Fibroblast of skin of left biceps (primary cell): ENCODE measurements at places on chromosomes 7 and 10.

GRCh38 chr10:66837335-66837734 lies 88.5 kb upstream of the LRRTM3 start:
- no peak for DNase-seq

GRCh38 chr7:45515346-45515745 lies 58.8 kb upstream of the ADCY1 start:
- DNase-seq, result no peak

- no peak for DNase-seq
Measured at GRCh38 chr10:93072225-93072712, 1.4 kb upstream of the CYP26A1 start.

- DNase-seq, result no peak
Measured at GRCh38 chr10:36886303-36886891, 239.0 kb upstream of the ANKRD30A start.

DNA sequence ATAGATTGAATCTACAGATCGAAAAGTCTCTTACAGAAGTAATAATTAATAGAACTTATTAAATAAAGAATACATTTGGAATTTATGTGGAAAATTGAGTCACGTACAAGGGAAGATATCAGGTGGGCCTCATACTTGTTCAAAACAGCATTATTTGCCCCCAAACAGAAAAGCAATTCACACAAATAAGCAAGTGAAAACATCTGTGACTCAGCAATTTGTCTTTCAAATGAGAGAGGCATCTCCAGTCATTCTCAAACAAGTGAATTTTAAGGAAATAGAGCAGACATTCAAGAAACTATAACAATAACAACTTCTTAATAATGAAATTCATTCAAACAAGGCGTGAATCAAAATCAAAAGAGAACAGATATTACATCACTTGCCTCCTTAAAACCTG lies 50.1 kb downstream of the SEMA3A start:
- no peak for DNase-seq

- peak; percentile 17 for DNase-seq
Measured at GRCh38 chr10:112524641-112525040, 77.6 kb downstream of the VTI1A start.

DNA sequence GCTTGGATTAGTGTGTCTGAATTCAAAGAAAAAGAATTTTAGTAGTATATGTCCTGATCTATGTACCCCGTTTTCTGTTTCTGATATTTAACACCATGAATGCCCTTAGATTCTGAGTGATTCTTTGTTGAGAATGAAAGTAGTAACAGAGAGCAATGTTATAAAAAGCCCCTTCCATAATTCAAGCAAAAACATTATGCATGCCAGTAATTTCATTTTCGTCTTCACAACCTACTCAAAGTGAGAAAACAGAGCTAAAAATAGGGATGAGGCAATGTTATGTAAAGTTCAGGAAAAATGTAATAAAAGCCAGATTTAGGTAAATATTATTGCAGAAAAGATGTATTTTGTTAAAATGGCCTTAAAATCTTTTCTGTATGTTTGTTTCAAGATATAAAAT lies 28.1 kb downstream of the PTPRZ1 start:
- no peak for DNase-seq

DNA sequence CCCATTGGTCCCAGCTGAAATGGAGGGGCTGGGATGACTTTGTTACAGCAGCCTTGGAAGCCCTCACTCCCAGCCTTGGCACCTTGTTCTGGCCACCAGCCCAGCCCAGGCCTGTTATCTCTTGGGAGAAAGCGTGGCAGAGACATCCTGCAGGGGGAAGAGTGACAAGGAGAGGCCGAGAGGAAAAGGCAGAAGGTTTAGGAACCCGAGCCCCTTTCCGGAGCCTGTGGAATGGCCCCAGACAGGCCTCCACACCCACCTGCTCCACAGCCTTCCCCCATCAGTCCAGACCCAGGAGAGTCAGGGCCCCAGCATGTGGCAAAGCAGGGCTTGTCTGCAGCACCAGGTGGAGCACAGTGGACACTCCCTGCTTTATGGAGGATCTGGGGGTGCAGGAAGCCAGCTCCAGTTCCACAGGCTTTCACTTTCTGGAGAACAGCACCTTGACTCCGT lies 24.1 kb upstream of the TRIM8 start:
- no peak for DNase-seq

- DNase-seq, result no peak
Measured at GRCh38 chr10:131573707-131574106, 262.2 kb upstream of the TCERG1L start.

DNA sequence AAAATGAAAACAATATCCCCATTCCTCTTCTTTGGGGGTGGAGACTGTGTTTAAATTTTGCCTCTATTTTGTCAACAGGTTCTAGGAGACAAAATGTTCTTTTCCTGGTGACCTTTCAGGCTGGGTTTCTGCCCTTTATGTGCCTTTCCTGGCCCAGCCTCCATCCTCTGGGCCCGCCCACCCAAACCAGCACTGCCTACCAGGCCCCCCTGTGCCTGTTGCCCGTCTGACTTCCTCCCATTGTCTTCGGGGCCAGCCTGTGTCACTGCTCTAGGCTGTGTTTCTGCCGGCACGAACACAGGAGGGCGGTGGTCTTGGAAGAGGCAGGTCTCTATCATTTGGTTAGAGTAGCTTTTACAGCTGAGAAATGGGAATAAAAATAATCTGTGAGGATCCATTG lies 13.9 kb downstream of the TSPAN14 start:
- no peak for DNase-seq

DNA sequence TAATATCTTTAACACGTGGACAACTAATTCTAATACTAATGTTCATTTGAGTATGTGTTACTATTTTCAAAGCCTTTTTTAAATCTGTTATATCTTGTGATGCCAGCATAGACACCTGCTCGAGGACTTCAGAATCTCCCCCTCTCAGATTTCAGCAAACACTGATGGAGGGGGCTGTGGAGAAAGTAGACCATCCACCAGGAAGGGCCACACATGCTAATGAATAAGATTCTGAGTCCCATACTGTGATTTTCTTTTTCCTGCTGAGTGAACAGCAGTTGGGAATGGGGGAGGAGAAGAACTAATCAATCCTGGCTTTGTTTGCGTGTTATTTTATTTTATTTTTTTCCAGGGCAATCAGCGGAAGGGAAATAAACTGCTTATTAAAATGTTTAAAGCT lies 157.9 kb upstream of the CSTF2T start:
- DNase-seq, result no peak

GRCh38 chr7:29977886-29978651 lies 11.5 kb downstream of the SCRN1 start:
- DNase-seq, result no peak

DNA sequence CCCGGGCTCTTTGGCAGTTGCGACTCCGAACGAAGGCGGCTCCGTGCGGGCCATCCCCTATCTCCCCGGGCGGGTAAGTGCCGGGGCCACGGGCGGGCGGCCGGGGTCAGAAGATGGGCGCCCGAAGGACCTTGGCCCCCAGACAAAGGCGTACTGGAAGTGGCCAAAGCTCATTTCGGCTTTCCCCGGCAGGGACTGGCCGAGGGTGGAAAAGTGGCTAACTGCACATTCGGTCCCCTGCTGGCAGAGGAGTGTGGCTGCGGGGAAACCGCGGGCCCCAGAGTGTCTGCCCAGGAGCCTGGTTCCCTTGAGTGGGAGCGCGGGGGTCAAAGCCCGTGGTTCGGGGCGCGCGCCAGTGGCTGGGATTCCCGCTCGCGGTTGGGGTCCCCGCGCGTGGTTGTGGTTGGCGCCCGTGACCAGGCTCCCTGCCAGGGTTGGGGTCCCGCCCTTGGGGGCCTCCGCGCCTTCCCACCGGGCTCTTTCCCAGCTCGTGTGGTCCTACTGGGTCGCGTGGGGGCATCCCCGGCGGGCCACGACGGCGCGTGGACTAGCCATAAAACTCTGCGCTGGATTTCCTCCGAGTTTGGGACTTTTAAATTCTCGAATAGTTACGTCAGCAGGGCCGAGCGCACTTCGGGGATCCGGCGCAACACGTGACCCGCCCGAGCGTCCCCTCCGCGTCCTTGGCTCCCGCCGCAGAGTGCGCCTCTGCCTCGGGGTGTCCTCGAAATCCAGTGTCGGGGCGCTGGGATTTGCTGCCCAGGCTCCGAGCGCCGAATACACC lies 124.4 kb downstream of the TACC2 start:
- DNase-seq, result no peak

DNA sequence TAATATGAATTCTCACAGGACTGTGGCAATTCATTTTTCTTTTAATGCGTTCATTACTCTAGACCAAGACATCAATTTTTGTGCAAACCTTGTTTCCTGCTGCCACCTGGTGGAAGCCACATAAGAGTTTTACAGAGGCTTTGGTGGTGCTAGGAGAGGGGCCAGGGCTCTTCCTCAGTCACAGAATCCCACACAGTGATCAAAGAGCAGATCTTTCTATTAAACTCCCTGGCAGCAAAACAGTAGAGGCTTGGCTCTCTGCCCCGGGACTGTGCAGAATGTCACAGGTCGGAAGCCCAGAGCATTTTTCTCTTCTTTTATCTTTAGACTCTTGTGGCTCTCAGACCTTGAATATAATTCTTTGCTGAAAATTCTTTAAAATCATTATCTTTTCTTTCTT lies 506.4 kb upstream of the C7orf33 start:
- peak; percentile 27 for DNase-seq

DNA sequence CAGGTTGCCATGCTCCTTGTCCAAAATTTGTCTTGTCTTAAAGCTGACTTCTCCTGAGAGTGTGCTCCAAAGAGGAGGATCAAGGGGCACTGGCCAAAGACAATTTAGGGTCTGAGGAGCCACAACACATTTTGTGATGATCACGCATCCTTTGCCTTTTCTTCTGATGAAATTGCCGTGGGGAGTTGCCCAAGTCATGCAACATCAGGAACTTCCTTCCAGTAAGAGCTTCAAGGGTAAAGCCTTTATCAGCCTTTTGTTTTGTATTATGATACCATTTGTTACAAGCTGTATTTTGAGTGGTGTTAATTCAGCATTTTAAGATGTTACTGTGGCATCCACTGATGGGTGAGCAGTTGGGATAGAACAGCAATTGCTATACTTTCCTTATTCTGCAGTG lies 131.2 kb upstream of the MKI67 start:
- DNase-seq, result no peak

DNA sequence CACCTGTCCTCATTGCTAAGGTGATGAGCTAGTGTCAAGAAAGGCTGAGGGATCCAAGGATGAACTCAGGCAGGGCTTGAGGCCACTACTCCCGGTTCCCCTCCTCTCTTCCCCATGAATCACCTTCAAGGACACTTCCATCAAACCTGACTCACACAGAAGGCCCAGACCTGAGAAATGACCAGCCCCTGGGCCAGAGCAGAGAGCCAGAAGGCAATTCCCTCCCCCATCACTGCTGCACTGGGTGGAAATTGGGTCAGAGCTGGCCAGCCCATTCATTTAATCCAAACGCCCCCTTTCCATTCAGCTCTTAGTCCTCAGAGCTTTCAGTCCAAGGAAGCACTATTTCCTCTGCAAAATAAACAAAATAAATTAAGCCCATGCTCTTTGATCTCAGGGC lies 182.0 kb downstream of the KCNMA1 start:
- no peak for DNase-seq

- no peak for DNase-seq
Measured at GRCh38 chr10:103552856-103553742, 59.6 kb downstream of the NEURL1 start.

DNA sequence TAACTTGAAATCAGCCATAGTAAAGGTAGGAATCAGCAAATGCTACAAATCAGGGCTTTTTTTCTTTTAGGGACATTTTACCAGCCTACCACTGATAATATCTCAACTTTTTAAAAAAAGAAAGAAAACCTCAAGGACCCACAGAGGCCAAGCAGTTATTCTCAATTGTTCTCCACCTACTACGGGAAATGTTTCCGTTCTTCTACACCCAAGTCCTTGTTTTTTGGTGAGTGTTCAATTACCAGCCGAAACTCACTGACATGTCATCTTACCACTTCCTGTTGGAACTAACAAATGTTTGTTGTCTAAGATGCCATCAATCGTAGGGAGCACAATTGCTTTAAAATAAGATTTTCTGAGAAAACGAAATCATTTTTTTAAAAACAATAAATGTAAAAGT lies 50.2 kb upstream of the CDK1 start:
- DNase-seq, result no peak

GRCh38 chr10:49290607-49291006 lies 8.4 kb upstream of the C10orf71 start:
- DNase-seq, result no peak

DNA sequence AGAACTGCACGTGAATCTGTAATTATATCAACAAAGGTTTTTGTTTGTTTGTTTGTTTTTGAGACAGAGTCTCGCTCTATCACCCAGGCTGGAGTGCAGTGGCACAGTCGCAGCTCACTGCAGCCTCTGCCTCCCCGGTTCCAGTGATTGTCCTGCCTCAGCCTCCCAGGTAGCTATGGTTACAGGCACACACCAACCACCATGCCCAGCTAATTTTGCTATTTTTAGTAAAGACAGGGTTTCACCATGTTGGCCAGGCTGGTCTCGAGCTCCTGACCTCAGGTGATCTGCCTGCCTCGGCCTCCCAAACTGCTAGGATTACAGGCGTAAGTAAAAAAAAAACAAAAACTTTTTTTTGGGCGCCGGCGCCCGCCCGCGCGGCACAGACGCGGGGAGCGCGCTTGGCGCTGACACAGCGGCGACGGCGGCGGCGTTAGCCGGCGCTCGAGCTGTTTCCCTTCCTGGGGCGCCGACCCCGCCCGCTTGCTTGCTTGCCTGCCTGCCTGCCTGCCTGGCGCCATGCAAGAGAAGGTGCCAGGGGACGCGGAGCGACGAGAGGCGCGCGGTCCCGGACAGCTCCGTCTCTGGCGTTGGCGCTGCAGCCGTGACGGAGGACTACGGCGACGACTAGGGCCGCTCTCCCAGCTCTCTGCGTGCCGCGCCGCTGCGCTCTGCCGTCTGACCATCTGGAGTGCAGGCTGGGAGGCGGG lies 171.4 kb upstream of the NUPR2 start:
- no peak for DNase-seq

- DNase-seq, result no peak
Measured at GRCh38 chr7:121604627-121605316, 208.7 kb upstream of the FAM3C start.

GRCh38 chr10:19499291-19499770 lies 316.9 kb upstream of the PLXDC2 start:
- DNase-seq, result no peak
